ENCODE measurements at places on chromosomes 2 and 18. TPM values are rescaled to one million over a fixed set of nuclear protein-coding genes. Genes with fewer than 3 reads are reported as not detected.

The RSAD2 gene
- 0.37 TPM for total RNA-seq

The MERTK gene
- 0.39 TPM for total RNA-seq

The LGALSL gene
- 2.9 TPM for total RNA-seq

The FIGLA gene
- total RNA-seq = not detected

The DAW1 gene
- 2.0 TPM for total RNA-seq

The ASB18 gene
- total RNA-seq = not detected

The TNFRSF11A gene
- total RNA-seq = under 0.01 TPM

The INHBB gene
- total RNA-seq = 0.20 TPM

The B4GALT6 gene
- 3.7 TPM for total RNA-seq

The C1QL2 gene
- total RNA-seq = not detected

The LAMA3 gene
- 3.9 TPM for total RNA-seq

The IL36RN gene
- not detected for total RNA-seq

The UGT1A10 gene
- not detected for total RNA-seq

The PAX8 gene
- 2.9 TPM for total RNA-seq

The DHRS9 gene
- total RNA-seq = not detected
